Mucosa of gallbladder (tissue), 1 donor: ENCODE measurements at places on chromosomes 7 and 10. TPM values are rescaled to one million over a fixed set of nuclear protein-coding genes. Genes with fewer than 3 reads are reported as not detected.

GRCh38 chr10:112852306-112852705 is 97.7 kb upstream of the TCF7L2 start:
- peak; percentile 38 for DNase-seq

- no peak for DNase-seq
Observed at GRCh38 chr7:80623503-80624252, 14.8 kb upstream of the CD36 start.

Gene RAB19
- total RNA-seq: 8.8 TPM

Gene IFIT1B
- not detected for total RNA-seq

Gene HOGA1
- 13.3 TPM for total RNA-seq

Gene PDK4
- total RNA-seq: 64.2 TPM

DNA sequence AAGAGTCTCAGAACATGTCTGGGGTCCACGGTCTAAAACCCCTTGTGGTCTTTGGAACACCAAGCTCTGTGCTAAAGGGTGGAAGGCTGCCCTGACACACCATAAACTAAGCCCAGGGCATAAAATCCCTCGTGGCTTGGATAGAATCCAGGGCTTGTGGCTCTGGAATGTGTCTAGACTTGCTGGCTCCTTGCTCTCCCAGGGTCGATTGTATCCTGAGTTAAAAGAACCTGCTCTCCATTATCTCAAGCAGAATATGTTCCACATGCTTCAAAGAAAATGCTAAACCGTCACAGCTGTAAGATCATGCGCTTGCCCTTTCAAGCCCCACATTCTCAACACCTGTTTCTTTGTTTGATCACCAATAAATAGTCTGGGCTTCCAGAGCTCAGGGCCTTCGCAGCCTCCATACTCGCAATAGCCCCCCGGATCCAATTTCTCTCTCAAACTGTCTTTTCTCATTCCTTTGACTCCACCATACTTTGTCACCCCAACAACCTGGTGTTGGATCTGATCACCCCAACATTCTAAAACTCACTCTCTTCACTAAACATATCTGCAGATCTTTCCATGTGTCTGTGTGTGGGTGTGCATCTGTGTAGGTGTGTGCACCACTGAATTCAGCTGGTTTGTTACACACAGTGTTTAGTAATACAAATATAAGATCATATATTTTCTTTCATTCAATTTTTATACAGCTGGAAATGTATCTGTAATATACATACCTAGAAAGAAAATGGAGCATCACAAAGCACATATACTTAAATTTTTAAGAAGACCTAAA is 238.5 kb downstream of the ZMYND11 start:
- peak; percentile 58 for DNase-seq

Gene WNT16
- 0.17 TPM for total RNA-seq

- DNase-seq: no peak
Observed at GRCh38 chr7:33674804-33675411, 230.4 kb upstream of the BMPER start.

Gene BCCIP
- 40.7 TPM for total RNA-seq

DNA sequence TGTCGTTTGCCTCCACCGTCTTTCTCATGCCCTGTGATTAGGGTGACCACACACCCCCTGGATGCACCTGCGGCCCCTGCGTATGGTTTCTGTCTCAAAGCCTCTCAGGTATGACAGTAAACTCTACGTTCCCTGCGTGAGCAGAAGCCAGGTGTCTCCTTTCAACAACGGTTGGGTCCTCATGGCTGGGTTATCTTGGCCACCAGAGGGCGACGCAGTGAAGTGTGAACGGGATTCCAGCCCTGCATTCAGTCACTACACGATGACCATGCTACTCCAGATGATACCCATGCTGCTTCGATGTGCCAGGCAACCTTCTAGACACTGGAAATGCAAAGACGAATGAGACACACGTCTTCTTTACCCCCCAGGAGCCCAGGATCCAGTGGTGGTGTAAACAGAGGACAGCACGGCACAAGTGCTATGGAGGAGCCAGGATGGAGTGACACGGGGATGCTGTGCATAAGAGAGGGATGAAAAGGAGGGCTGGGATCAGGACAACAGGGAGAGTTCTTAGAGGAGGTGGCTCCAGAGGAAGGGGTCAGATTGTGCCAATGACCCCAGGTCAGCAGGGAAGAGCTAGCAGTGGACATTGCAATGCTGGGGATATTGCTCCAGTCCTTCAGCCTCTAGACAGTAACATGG is 228.1 kb upstream of the PFKP start:
- peak; percentile 21 for DNase-seq

- no peak for DNase-seq
Observed at GRCh38 chr7:46396481-46396880, 475.4 kb upstream of the IGFBP3 start.

Gene MALRD1
- 2.3 TPM for total RNA-seq

DNA sequence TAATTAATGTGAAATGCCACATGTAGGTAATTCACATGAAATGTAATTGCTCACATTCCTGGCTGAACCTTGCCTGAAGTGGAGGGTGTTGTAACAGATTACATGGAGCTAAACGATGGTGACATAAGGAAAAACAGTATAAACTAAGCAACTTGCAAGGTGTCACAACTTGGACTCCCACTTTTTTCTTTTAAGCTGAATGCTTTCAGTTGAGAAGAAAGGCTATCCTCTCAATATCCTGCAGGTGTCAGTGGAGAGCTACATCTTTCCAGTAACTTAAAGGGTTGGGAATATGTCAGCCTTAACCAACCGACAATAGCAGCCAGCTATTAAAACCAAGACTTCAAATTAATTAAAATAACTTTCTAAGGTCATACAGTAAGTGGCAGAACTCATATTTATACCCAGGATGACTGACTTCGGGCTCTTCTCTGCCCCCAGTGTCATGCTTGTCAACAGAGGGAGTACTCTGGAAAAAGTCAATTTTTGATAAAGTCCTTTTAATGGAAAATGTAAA is 33.7 kb downstream of the NRBF2 start:
- DNase-seq: peak; percentile 24

- no peak for DNase-seq
Observed at GRCh38 chr7:152847386-152847908, 87.9 kb downstream of the ACTR3B start.

- no peak for DNase-seq
Observed at GRCh38 chr10:90494183-90494582, 363.7 kb downstream of the HTR7 start.

- no peak for DNase-seq
Observed at GRCh38 chr7:97008275-97008917, 3.0 kb downstream of the DLX6 start.

Gene ETV1
- total RNA-seq: 136 TPM

Gene TSPAN13
- 118 TPM for total RNA-seq

Gene NME8
- 0.89 TPM for total RNA-seq

Gene CACNA2D1
- total RNA-seq: 17.2 TPM

Gene ACSM6
- not detected for total RNA-seq

Gene DOCK4
- total RNA-seq: 26.1 TPM

- DNase-seq: no peak
Observed at GRCh38 chr10:8282340-8282739, 227.9 kb downstream of the GATA3 start.

DNA sequence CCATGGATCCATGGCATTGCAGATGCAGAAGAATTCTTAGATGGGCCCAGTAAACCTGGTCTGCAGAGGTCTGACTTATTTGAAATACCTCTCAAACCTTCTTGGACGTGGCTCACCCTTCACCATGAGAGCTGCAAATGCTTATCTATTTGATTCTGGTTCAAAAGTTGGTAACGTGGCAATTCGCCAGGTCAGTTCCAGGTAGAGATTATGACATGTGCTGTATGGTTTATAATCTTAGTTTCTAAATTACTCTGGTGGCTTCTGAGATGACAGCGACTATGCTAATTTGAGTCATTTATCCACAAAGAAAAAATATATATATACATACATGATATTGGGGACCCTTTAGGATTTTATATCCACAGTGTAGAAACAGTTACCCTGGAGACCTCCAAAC is 68.8 kb downstream of the NRP1 start:
- DNase-seq: no peak

- DNase-seq: no peak
Observed at GRCh38 chr10:122171302-122172075, 99.6 kb upstream of the BTBD16 start.

- no peak for DNase-seq
Observed at GRCh38 chr7:131164025-131164925, 163.4 kb upstream of the MKLN1 start.

Gene TMEM213
- 0.12 TPM for total RNA-seq

- DNase-seq: no peak
Observed at GRCh38 chr7:52857367-52857766, 178.1 kb upstream of the POM121L12 start.

DNA sequence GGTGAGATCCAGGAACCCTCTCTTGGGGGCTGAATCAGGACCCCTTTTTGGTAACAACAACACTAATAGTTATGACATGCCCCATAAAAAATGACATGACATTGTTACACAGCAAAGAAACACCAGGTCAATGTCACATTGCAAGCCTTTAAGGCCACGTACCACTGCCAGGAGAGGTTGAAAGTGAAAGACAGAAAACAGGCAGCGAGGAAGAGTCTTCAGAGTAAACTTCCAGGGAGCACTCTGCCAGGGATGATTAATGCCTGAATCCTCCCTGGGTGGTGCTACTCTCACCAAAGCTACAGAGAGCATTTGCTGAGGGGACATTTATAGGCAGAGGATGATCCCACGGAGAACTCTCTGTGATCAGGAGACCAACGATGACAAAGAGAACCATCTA is 551.6 kb downstream of the CALN1 start:
- no peak for DNase-seq

- no peak for DNase-seq
Observed at GRCh38 chr7:28360739-28361138, 51.6 kb upstream of the CREB5 start.

Gene GIMAP7
- total RNA-seq: 16.9 TPM

- no peak for DNase-seq
Observed at GRCh38 chr7:96838481-96838880, 128.8 kb upstream of the SEM1 start.
